ENCODE measurements at places on chromosomes 4 and X.

DNA sequence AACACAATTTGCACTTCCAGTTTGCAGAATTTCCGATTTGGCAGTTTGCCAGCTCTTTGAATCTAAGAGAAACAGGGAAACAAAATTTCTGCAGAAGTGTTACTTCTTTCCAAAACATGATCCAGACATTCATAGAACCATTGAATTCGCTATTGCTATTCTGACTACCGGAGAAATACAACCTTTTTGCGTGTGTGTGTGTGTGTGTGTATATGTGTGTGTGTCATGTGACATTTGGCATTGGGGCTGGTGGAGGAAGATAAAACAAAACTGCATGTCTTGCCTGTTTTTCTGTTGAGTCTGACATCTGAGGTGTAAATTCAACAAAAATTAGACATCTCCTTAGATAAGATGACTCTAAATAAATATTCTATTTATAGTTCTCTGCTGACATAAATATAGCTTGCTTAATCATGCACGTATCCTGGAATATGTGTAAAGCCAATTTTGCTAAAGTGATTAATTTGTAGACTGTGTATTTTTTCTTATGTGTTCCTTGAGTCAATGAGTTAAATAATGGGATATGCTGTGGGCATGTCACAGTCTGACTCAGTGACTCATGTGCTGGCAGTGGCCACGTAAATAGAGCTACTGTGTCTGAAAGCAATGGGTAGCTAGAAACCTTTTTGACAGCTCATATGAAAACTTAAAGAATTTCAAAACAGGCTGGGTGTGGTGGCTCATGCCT, 98.9 kb downstream of the HPGD start:
- peak; percentile 10 for DNase-seq

- DNase-seq: no peak
These were observed 73.2 kb downstream of the SLC4A4 start for GRCh38 chr4:71411981-71412380.

GRCh38 chr4:29276150-29276549, 1444.0 kb upstream of the PCDH7 start:
- no peak for DNase-seq

DNA sequence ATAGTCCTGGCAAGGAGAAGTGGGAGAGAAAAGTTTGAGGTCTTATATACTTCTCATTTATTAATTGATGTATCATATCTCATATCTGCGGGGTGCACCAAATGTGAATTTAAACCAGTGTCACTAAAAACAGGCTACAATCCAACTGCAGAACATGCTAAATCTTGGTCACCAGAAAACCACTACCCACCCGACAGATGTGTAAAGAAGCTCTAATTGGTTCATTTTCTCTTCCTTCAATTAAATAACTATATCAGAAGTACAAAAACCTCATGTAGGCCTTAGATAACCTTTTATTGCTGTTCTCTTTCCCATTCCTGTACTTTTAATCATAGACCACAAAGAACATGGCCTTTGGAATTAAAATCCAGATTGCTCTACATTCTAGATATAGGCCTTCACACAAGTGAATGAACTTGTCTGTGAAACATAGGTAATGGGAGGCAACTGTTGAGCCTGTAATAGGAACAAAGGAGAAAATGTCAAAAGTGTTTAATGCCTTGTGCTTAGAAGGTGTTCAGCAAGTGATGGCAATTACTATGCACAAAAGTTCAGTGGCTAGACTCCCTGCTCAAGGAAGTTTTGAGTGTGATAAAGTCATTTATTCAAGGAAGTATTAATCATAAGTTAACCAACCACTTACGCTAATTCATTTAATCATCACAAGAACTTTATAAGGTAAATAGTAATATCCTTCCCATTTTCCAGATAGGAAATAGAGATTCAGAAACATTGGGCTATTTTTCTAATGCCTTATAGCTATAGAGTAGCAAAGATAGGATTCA, 425.6 kb downstream of the INPP4B start:
- no peak for DNase-seq

- no peak for DNase-seq
These were observed 23.6 kb upstream of the SPON2 start for GRCh38 chr4:1195891-1196401.

DNA sequence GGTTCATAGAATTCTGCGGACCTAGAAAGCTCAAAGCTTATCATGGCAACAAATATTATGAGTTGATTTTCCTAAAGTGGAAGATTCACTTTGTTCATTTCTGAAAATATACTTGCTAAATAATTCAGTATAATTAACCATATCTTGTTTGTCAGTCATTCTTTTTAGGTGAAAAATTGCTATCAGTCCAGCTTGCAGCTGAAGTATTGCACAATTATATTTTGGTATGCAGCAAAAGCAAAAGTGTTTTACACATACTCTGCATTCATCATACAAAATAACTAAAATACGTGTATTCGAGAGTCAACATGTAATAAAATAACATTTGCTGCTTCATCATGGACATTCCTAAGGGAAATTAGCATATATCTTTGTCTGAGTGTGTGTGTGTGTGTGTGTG, 24.8 kb downstream of the DKK2 start:
- DNase-seq: no peak

- DNase-seq: no peak
These were observed 117.8 kb upstream of the NKX1-1 start for GRCh38 chr4:1523907-1524636.

DNA sequence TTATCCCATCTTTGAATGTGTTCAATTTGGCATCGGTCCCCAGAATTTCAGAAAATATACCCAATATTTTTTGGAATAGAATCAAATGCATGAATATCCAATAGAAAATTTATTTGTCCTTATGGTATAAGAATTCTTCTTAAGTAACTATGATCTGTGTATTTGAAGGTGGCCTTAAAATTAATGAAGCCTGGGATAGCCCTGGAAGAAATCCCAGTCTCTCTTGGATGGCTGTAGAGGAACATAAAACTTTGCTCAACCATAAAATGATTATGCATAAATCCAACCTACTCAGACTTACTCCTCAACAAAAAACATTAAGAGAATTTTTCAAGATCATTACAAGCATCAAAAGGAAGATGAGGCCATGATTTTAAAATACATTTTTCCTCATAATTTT, 269.4 kb upstream of the SMIM31 start:
- no peak for DNase-seq

- DNase-seq: peak; percentile 40
These were observed 42.4 kb downstream of the SLC7A11 start for GRCh38 chr4:138199568-138200235.

GRCh38 chr4:7624396-7624980, 189.8 kb upstream of the PSAPL1 start:
- DNase-seq: no peak

- no peak for DNase-seq
These were observed 38.8 kb downstream of the MSN start for GRCh38 chrX:65706041-65706828.

- no peak for DNase-seq
These were observed 11.9 kb upstream of the KIT start for GRCh38 chr4:54645830-54646229.

GRCh38 chrX:10085223-10085622, 71.6 kb upstream of the CLCN4 start:
- DNase-seq: no peak

DNA sequence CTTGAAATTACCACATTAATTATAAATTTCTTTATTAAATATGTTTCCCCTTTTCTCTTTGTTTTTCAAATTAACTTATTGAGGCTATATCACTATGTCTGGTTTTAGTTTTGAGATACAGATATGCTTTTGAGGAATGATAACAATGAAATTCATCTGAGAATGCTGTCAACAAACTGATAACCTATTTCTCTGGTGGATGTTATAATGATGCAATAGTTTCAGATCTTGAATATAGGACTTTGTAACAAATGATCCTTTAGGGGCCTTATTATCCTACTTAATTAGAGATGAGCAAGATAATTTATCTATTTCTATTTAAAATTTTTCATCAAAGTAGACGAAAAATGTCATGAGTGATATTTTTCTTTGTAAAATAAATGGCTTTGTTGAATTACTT, 123.7 kb downstream of the MAGEB17 start:
- no peak for DNase-seq

DNA sequence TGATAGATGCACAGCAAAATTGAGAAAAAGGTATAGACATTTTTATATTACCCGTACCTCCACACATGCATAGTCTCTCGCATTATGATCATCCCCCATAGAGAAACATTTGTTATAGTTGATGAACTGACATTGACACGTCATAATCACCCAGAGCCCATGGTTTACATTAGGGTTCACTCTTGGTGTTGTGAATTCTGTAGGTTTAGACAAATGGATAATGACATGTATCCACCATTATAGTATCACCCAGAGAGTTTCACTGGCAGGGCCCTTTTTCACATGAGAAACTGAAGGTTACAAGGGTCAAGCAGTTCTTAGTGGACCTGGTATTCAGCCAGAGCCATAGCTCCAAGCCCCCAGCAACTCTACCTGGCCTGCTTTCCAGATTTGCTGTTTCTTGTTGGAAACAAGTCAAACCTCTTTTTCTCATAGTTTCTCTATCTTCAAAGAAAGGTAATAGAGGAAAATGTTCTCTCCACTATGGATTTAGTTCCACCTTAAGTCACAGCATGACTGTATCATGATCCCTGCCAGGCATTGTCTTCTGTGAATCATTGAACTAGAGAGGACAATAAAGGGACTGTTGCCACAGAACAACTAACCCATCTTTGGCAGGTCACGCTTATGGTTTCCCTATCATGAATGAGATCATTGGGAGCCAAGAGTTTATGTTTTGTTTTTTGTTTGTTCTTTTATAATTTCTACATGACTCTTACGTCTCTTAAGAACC, 64.0 kb downstream of the HHIP start:
- no peak for DNase-seq

DNA sequence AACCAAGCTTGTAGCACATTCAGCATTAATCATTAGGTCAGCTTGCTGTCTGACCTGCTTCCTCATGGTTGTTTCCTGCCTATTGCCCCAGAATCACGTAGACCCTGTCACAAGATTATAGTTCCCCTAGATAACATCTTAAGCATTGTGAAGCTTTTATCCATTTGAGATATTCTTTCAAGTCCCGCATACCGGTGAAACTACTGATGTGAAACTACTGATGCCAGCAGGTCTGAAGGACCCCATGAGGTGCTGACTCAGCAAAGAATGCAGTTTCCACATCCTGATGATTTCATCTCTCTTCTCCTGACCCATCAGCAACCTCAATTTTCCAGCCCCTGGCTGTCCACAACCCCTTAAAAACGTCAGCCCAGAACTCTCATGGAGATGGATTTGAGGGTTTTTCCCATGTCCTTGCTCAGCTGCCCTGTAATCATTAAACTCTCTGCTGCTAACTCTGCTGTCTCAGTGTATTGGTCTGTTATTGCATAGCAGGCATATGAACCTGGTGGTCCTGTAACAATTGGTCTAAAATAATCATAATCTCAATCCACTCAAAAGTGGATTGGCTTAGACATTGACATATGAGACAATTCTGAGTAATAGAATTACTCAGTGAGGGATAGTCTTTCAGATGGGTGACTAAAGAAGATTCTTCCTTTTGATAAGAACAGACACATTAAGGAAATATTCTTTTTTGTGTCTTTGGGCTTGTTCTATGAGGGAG, 26.3 kb upstream of the UBA6 start:
- no peak for DNase-seq

GRCh38 chr4:5784960-5785611, 74.1 kb downstream of the EVC start:
- no peak for DNase-seq

DNA sequence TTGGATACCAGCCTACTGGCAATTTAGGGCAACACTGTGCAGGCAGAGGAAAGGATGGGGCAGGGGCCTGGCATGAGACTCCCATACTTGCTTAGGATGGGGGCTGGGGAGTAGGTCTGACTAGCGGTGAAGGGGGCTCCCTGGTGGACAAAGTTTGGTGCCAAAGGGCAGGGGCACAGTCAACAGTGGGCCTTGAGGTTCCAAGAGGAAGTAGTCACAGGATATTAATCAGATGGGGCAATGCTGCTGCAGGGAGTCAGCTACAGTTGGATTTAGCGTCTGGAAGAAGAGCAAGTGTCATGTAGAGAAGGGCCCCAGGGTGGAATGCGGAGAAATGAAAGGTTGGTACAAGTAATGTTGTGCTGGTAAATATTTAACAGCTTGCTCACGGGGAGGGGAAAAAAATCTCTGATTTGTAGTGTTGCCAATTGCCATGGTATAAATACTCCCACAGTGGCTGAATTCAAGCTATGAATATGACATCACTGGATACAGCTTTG, 139.4 kb downstream of the PJA1 start:
- DNase-seq: no peak

DNA sequence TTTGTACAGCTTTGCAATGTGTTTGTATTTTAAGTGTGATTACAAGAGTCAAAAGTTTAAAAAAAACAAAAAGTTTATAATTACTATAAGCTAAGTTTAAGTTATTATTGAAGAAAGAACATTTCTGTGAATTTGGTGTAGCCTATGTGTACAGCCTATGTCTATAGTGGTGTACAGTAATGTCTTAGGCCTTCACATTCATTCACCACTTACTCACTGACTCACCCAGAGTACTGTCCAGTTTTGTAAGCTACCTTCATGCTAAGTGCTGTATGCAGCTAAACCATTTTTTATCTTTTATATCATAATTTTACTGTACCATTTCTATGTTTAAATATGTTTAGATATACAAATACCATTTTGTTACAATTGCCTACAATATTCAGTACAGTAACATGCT, 182.3 kb downstream of the RPA4 start:
- no peak for DNase-seq

- DNase-seq: no peak
These were observed 29.2 kb downstream of the LGI2 start for GRCh38 chr4:25001509-25001908.

DNA sequence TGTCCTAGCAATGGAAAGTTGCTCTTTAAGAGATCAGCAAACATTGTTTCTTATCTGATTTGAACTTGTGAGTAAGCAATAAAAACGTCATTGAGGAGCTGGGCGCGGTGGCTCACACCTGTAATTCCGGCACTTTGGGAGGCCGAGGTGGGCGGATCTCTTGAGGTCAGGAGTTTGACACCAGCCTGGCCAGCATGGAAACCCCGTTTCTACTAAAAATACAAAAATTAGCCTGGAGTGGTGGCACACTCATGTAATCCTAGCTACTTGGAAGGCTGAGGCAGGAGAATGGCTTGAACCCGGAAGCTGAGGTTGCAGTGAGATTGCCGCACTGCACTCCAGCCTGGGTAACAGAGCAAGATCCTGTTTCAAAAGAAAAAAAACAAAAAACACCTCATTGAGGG, 11.2 kb upstream of the PLAC8 start:
- peak; percentile 84 for DNase-seq

DNA sequence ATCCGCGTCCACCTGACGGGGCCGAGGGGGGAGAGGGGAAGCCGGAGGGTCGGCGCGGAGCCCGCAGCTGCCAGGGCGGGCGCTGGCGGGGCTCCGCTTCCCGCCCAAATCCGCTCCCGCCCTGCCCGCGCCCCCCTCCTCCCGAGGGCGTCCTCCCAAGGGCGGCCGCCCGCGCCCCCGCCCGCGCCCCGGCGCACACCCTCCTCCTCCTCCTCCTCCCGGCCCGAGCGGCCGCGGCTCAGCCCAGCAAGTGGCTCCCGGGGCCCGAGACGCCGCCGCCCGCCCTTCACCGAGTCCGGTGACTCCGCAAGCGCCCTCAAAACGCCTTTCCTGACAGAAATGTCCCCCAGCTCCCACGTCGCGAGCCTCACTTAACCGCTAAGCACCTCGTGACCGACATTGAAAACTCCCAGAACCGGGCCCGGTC, 487 bp downstream of the HMGB2 start:
- DNase-seq: peak; percentile 52

GRCh38 chr4:2218436-2218835, 23.5 kb downstream of the HAUS3 start:
- DNase-seq: no peak
